Lower lobe of right lung (tissue), 2 donors: ENCODE measurements at places on chromosomes 7 and 10.

DNA sequence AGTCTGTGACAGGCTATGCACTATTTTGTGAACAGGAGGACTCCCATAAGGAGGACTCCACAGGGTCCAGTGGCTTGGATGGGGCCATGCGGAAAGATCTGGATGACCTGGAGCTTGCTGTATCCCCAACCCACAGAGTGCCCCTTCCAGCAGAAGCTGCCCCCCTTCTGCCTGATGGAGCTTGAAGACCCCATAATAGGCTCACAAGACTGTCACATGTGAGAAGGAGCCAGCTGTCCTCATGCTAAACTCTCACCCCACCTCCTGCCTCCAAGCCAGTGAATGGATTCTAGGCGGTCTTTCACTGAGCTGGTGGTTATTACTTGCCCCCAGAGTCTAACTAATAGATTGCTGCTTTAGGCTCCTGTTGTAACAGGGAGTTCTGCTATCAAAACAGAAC is 79.1 kb downstream of the XRCC2 start:
- no peak for DNase-seq

DNA sequence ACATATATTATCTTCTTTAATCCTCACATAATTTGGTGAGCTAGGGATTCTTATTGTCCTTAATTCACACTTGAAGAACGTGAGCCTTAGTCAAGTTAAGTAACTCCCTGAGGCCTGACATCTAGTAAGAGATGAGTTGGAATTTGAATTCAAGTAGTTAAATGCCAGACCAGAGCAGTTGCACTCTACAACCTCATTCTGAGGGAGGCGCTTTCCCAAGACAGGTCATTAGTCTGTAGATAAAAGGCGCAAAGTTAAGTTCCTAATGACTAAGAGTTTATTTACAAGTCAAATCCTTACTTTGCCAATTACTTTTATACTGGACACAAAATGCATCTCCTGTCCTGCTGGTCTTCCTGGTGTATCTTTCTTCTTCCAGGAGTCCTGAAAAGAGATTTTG is 3.6 kb upstream of the EXOC6 start:
- no peak for DNase-seq

DNA sequence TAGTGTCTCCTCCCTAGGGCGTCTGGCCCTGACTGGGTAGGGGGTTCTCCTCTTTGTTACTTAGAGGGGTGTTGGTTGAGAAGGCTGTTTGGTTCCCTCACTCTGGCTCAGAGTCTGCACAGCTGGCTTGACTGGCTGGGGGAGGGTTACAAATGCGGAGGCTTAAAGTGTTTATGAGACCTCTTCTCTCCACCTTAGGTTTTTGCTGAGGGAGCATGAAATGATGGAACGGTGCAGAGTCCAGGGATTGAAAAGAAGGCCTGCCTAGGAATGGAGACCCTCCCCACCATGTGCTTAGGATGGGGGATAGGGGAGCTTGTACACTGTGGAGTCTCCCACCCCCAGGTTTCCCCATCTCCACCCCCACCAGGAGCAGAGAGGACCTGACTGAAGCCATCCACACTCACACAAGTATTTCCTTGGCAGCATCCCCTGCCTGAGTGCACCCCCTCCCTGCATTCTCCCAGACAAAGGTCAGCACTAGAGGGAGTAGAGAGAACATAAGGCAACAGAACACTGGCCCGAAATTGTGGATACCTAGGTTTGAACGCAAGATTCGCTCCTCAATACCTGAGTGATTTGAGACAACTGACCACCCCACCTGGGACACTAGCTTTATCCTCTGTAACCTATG is 1.7 kb upstream of the LDB1 start:
- DNase-seq = no peak

DNA sequence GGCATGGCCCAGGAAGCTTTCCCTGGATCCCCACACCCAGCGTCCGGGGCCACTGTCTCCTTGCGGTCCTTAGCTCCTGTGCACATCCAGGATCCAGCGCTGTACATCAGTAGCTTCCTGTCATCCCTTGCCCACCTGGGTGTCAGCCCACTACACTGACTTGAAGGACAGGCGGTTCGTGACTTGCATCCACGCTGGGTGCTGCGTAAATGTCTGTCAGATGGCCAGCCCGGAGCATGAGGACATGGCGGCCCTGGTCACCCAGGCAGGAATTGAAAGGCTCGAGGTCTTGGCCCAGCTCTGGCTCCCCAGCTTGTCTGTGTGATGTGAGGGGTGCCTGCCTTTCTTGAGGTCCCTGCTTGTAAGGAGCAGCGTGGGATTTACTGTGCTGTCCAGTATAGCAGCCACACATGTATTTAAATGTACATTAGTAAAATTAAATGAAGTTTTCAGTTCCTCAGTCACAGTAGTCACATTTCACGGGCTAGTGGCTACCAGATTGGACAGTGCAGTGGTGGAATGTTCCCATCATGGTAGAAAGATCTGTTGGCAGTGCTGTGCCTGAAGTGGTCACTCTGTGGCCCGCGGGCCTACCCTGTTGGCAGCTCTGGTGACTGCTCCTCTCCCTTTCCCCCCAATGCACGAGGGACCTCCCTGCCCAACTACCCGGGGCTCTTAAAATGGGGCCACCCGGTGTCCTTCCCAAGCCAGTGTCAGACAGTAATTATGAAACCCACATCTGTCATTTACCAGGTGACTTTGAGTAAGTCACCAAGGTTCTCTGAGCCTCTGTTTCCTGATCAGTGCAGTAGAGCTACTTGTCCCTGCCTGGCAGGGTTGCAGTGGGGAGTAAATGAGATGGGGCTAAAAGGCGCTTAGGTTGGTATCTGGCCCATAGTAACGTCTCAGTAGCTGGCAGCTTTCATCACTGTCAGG is 97.8 kb upstream of the PPIF start:
- DNase-seq = no peak

GRCh38 chr7:21028186-21028585 is 241.5 kb upstream of the SP8 start:
- peak; percentile 44 for DNase-seq

GRCh38 chr7:94394437-94395140 is at the start of gene COL1A2:
Gene COL1A2 (plus strand): TSS chr7:94394895. CDS start chr7:94395032, 137 bp downstream.
- peak; percentile 57 for DNase-seq

DNA sequence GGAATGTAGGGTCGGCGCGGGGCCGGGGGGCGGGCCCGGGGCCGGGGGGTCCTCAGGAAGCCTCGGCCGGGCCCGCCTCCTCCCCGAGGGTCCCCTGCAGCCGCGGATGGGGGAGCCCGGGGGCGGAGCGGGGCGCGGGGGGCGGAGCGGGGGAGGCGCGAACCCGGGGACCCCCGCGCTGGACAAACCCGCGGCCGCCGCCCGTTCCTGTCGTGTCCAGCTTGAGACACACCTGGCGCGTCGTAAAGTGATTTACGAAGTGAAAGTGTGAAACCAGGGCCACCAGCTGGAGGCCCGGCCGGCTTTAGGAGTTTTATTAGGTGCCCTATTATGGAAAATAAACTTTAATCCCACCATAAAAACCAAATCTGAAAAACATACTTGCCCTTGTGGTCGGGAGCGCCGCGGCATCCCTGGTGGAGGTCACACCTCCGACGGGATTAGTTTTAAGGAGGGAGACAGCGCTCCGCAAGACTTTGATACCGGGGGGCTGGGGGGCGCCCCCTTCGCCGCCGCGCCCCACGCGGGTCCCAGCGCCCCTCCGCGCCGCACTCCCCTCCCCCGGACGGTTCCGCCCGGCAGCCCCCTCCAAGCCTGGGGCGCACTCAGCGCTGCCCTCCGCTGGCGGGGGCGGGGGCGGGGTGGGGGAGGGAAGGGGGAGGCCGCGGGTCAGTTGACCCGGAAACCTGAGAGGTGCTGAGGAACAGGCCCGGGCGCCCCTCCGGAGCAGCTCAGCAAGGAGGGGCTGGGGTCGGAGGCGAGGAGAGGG is 10.3 kb downstream of the MNX1 start:
- DNase-seq = no peak

GRCh38 chr10:91150631-91151030 is 69.8 kb upstream of the PCGF5 start:
- no peak for DNase-seq

- no peak for DNase-seq
Measured at GRCh38 chr7:112150823-112151641, 55.2 kb downstream of the DOCK4 start.
